AG04450 (cell line): ENCODE measurements at places on chromosomes 5 and 9.

- no peak for DNase-seq
Observed at GRCh38 chr5:132076202-132076830, 2.7 kb downstream of the CSF2 start.

DNA sequence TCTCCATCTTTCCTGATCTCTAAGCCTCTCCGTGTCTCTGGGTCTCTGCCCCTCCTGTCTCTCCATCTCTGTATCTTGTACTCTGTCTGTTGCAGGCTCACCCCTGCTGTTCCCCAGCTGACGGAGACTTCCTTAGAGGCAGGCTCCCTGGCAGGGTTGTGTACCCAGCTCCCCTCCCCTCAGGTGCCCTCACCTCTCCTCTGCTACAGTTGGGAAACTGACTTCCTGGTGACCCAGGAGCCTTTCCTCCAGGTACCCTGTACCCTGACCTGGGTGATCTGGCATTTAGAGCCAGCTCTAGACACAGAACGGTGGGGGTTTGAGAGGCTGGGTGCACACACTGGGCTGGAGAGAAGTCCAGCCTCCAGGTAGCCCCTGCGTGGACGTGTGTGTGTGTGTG lies 37.7 kb downstream of the CXXC5 start:
- no peak for DNase-seq

GRCh38 chr9:135083241-135083810 lies 4.1 kb upstream of the OLFM1 start:
- no peak for DNase-seq

DNA sequence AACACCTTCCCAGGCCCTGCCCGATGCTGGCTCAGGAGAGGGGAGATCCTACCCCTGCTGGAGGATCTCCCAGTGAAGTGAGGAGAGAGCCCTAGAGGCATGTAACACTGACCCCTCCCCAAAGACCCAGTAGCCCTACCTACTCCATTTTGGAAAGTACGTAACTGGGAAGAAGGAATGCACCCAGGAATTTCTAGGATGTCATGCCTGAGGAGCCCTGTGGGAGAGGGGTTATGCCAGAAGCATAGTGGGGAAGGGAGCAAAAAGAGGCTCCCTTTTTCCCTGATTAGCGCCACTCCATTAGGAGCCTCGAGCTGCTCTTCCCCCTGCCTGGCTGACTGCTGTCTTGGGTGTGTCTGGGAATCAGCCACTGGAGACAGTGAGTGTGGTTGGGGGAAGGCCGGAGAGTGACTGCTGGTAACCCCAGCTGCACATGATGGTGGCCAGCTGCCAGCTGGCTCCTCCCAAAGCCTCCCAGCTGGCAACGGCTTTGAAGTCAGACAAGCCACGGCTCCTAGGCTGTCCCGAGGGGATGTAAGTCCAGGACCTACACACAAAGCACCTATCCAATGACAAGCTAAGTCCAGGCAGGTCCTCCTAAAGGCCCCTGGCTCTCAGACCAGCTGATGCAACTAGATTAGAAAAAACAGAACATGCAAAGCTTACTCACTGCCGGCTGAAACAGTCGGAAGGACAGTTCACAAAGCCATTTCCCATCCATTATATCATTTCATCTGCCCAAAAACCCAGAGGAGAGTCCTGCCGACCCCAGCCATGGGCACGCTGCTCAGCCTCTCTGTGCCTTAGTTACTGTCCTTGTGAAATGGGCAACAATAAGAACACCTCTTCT lies 136.5 kb upstream of the ABCA1 start:
- DNase-seq: peak; percentile 92

GRCh38 chr5:98769210-98769958 lies 4.1 kb upstream of the RGMB start:
- DNase-seq: peak; percentile 81

- no peak for DNase-seq
Observed at GRCh38 chr9:93620881-93621820, 44.8 kb downstream of the PHF2 start.

GRCh38 chr5:90144625-90145327 lies 264.8 kb downstream of the CETN3 start:
- no peak for DNase-seq

GRCh38 chr9:131800366-131800765 lies 60.5 kb upstream of the RAPGEF1 start:
- DNase-seq: no peak

GRCh38 chr5:103178167-103178566 lies 58.1 kb downstream of the PPIP5K2 start:
- no peak for DNase-seq

DNA sequence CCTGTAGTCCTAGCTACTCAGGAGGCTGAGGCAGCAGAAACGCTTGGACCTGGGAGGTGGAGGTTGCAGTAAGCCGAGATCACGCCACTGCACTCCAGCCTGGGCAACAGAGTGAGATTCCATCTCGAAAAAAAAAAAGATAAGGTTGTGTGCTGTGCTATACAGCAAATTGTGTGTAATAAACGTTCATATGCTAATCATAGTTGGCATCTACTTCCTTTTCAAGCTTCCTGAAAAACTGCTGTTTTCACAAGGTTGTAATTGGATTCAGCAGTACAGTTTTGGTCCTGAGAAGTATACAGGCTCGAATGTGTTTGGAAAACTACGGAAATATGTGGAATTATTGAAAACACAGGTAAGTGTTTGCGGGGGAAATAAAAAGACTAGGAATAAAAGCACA lies 25.5 kb downstream of the OTULINL start:
- DNase-seq: no peak

DNA sequence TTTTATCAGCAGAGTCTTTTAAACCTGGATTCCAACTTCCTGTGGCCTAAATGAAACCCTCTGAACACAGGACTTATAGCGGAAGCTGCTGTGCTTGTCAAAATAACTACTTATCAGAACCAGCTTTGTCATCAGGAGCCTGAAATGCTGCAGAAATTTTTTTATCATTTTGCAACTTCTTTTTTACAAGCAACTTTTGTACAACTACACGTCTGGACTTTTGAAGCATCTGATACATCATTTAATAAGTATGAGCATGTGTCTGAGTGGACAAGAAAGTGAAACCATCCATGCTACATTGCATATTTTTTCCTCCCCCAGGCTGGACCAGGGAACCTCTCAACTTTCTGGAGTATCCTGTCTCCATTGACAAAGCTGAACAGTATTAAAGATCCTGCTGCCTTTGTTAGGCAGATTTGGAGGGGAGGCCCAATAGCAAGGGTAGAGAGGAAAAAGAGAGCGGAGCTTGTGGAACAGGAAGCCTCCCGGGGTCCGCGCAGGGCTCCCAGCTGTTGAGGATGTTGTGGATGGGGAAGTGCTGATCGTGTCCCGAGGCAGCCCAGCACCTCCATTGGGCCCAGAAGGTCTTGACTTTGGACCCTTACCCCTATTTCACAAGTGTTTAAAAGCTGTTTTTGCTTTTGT lies 196.6 kb downstream of the MSX2 start:
- DNase-seq: no peak

- no peak for DNase-seq
Observed at GRCh38 chr9:118606668-118607067, 762.6 kb downstream of the BRINP1 start.

DNA sequence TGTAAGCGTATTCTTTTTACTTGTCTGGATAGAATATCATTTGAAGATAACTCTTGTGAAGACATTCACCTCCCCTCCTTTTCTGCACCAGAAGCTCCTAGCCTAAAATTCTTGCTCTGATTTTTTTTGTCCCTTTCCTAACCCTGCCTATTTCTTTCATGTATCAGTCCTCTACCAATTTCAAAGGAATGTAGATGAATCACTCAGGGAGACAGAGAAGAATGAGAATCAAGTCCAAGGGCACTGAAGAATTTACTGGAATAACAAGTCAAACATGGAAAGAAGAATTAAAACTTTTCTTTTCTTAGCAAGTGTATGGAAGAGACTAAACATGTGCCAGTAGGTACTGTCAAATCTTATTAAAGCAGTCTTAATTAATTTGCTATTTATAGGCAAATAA lies 618.7 kb downstream of the DNAH5 start:
- DNase-seq: no peak

DNA sequence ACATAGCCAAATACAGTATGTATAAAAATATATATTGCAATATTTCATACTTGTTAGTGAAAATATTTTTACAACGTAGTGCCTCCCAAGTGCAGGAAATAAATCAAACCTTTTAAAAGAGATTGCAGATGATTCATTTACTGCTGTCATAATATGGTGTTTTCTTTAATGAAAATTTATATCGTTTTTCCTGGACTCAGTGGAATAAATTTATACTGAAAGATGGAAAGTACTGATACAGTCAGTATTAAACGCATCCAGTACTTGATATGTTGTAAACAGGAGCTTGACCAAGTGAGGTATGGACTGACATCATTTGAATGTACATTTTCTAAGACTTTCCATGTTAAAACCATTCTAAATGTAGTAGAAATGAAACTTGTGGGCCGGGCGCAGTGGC lies 143.4 kb upstream of the ZNF608 start:
- no peak for DNase-seq

GRCh38 chr5:168726342-168726741 lies 147.2 kb upstream of the PANK3 start:
- DNase-seq: no peak

- DNase-seq: no peak
Observed at GRCh38 chr5:72522607-72523006, 15.4 kb upstream of the ZNF366 start.
